ENCODE measurements at places on chromosomes 1 and 21. TPM values are rescaled to one million over a fixed set of nuclear protein-coding genes. Genes with fewer than 3 reads are reported as not detected.
A peak's percentile ranks its signal among the peaks of the same experiment; 100 is the strongest.

DNA sequence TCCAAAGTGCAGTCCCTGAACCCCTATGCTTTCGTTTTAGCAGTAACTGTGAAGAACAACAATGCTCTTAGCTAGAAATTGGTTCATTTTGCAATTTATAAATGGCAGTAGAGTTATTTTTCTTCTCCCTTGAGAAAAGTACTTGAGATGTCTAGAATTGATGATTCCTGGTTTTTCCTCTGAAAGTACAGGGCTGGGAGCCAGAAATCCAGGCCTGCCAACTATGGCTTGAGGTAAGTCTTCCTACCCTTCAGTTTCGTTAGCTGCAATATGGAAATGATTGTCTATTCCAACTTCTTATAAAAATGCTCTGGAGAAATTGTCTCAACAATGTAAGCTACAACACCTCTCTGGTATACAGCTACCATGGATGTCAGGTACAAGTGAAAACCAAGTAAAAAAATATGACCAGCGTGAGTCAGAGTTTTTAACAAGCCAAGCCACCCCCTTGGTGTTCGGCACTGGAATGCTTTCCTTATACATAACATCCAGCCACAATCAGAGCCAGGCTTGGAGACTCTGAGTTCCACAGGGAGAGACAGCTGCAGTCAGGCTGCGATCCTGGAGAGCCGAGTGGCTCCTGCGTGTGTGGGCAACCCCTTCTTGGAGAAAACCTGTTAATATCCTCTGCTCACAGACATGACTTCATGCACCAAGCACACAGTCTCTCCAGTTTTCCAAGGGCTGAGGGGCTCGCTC, 22.0 kb downstream of the TSPAN2 start:
- H3K4me3 ChIP-seq = no peak overlapping the region
- peaks cover 8% of the 10 kb centered on the region for H3K4me1 ChIP-seq
- DNase-seq = no peak
- H3K36me3 ChIP-seq = no peaks in the 10 kb centered on the region

DNA sequence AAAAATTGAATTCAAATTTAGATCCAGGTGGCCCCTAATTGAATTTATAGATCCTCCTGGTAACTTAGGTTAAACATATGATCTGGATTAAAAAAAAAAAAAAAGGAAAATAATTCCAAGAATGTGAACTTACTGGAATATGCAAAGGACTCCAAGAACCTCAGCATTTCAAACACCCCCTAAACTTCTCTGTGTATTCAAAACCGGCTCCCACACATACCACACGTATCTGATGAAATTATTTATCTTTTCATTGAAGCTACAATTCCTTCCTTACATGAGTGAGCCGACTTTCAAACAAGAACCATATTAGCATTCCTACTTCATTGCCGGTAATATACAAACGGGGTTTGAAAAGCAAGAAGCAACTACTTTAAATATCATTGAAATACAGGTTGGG, 61.4 kb upstream of the FMN2 start:
- H3K27me3 ChIP-seq = no peaks in the 10 kb centered on the region
- H3K4me1 ChIP-seq = no peaks in the 10 kb centered on the region
- no peak overlapping the region for H3K27ac ChIP-seq
- H3K36me3 ChIP-seq = no peaks in the 10 kb centered on the region
- H3K4me3 ChIP-seq = no peak overlapping the region

The LCE3E gene
- total RNA-seq = not detected

GRCh38 chr21:40699366-40699765, 147.6 kb downstream of the DSCAM start:
- H3K27ac ChIP-seq = no peak overlapping the region
- no peaks in the 10 kb centered on the region for H3K4me1 ChIP-seq
- no peak overlapping the region for H3K4me3 ChIP-seq
- no peaks in the 10 kb centered on the region for H3K36me3 ChIP-seq

The CYP4A22 gene
- total RNA-seq = not detected

The DNAI4 gene
- total RNA-seq = 10.2 TPM

DNA sequence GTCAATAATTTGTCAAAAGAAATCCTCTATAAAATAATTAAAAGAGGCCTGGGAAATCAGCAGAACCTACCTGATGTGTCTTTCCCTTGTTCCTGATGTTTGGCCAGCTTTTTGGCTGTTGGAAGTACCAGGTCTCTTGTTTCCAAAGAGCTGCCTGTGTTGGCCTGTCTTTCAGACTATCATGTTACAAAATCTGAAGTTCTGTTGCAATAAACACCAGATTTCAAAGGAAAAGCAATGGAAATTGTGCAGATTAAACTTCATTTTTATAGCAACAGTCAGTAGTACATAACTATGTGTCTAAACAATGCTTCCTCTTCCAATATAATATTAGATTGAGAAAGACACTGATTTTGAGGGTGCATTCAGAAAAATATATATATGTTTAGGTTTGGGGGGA, 647.2 kb upstream of the CXADR start:
- H3K4me3 ChIP-seq = no peak overlapping the region
- DNase-seq = no peak
- no peaks in the 10 kb centered on the region for H3K4me1 ChIP-seq
- no peaks in the 10 kb centered on the region for H3K36me3 ChIP-seq
- no peak overlapping the region for H3K27ac ChIP-seq

DNA sequence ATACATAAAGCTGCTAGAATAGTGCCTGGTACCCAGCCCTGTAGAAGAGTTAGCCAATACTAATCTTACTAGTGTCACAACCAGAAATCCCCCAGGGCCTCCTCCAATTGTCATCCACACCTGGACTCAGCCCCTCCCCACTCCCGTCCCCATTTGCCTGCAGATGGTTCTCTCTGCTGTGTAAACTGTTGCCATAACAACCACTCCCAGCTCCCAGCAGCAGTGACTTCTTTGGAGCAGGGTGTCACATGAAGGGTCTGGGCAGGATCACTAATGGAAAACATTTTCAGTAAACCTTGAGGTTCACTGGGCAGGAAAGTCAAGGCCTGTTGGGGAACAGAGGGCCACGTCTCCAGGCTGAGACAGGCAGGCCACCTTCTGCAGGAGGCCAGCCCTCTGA, 126.0 kb upstream of the IPO9 start:
- no peak for DNase-seq
- no peak overlapping the region for H3K4me3 ChIP-seq
- peaks cover 6% of the 10 kb centered on the region for H3K4me1 ChIP-seq
- H3K36me3 ChIP-seq = no peaks in the 10 kb centered on the region
- H3K27ac ChIP-seq = no peak overlapping the region
- no peaks in the 10 kb centered on the region for H3K27me3 ChIP-seq

GRCh38 chr1:238653693-238654321, 732.6 kb upstream of the CHRM3 start:
- no peak for DNase-seq
- H3K27ac ChIP-seq = no peak overlapping the region
- H3K36me3 ChIP-seq = no peaks in the 10 kb centered on the region
- no peaks in the 10 kb centered on the region for H3K27me3 ChIP-seq
- no peak overlapping the region for H3K4me3 ChIP-seq
- no peaks in the 10 kb centered on the region for H3K4me1 ChIP-seq

DNA sequence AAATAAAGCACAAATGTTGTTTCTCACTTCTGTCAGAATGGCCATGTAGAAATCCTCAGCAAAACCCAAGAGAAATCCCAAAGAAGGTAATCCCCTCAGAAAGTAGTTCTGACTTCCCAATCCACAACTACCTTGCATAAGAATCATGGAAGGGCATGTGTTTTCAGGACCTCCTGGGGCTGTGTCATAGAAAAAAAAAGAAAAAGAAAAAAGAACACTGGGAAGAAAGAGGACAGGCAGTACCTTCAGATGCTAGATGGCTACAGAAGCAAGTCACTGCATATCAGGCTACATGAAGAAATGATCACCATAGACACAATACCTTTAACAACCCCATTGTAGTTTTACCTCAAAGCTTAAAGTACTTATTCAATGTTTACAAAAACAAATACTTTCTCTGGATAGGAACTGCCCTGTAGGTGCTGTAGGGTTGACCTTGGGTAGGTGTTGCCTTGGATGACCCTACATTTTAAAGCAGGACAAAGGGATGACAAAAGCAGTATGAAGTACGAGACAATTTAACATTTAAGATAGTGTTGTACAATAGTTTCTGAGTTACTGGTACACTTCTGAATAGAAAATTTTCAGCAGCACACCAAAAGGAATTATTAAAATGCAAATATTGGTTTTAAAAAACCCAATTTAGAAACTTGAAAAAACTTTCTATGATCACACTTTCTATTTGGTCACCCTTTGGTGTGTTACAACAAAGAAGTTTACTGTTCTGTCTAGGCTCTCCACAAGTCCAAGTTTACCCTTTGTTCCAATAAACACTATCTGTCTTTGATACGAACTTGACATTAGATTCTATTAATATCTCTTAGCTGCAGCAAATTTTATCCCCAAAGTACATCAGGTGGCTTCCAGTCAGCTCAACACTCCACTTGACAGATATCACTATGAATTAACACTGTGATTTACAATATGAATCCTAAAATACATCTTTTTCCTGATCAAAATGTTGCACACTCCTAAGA, 5.0 kb downstream of the TRIT1 start:
- H3K4me3 ChIP-seq = no peak overlapping the region
- no peak overlapping the region for H3K27ac ChIP-seq
- DNase-seq = no peak
- peaks cover 26% of the 10 kb centered on the region for H3K4me1 ChIP-seq

DNA sequence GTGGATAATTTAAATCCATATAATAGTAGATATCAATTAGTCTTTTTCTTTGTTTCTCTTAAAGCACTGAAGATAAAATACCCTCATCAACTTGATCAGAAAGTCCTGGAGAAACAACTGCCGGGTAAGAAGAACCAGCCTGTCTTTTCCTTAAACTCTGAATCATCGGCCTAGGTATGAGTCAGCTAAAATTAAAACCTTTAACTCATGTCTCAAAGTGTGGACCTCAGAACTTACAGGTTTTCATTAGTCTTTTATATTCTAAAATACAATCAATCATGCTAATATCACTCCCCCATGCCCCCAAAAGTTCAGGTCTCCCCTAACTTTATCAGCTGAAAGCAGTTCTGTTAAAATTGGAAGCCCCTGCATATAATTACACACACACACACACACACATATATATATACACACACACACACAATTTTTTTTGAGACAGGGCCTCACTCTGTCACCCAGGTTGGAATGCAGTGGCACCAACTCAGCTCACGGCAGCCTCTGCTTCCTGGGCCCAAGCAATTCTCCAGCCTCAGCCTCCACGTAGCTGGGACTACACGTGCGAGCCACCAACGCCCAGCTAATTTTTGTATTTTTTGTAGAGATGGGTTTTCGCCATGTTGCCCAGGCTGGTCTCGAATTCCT, 61.3 kb downstream of the B3GALNT2 start:
- peaks cover 92% of the 10 kb centered on the region for H3K36me3 ChIP-seq
- no peak overlapping the region for H3K4me3 ChIP-seq
- DNase-seq = no peak
- no peaks in the 10 kb centered on the region for H3K4me1 ChIP-seq
- no peak overlapping the region for H3K27ac ChIP-seq

GRCh38 chr1:222299524-222299923, 248.4 kb downstream of the HHIPL2 start:
- no peak overlapping the region for H3K27ac ChIP-seq
- H3K4me3 ChIP-seq = no peak overlapping the region
- no peak for DNase-seq
- H3K27me3 ChIP-seq = no peaks in the 10 kb centered on the region
- H3K4me1 ChIP-seq = no peaks in the 10 kb centered on the region
- H3K36me3 ChIP-seq = no peaks in the 10 kb centered on the region

The ALX3 gene
- not detected for total RNA-seq

- no peak overlapping the region for H3K27ac ChIP-seq
- H3K4me1 ChIP-seq = peaks cover 26% of the 10 kb centered on the region
- H3K36me3 ChIP-seq = peaks cover 76% of the 10 kb centered on the region
- no peak for DNase-seq
Measured at GRCh38 chr1:109917051-109917767, 6.6 kb downstream of the CSF1 start.

DNA sequence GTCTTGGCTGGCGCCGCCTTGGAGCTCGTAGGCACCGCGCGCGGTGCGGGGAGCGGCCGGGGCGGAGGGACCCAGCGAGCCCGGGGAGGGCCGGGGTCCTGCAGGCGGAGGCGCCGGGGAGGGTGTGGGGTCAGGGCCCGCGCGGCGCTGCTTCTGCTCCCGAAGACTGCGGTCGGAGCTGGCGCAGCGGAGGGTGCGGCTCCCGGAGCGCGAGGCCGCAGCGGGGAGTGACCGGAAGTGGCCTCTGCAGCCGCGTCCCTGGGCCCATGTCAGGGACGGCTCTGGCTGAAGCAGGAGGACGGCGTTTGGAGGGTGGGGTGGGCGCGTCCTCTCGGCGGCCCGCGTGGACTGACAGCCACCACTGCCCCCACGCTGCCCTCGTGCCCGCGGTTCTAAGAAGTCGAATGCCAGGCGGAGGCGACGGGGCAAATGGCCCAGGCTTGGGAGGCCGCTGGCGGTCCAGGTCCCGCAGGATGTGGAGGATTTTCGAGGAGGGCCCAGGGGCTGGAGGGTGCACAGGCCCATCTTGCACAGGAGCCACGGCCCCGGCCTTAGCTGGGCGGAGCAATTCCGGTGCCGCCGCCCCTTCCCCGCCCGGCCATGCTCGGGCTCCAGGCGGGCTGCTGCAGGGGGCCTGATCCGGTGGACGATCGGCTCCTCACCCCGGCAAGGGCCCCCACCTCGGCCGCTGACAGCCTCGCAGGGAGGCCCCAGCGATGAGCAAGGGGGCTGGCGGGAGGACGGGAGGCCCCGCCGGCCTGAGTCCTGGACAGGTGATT, 7.7 kb upstream of the ZNF669 start:
- no peaks in the 10 kb centered on the region for H3K36me3 ChIP-seq
- H3K4me1 ChIP-seq = peaks cover 6% of the 10 kb centered on the region
- peak; percentile 88 for DNase-seq
- no peaks in the 10 kb centered on the region for H3K27me3 ChIP-seq
- H3K27ac ChIP-seq = peak overlapping the region; percentile 80
- H3K4me3 ChIP-seq = peak overlapping the region; percentile 65

GRCh38 chr21:41707960-41708330, 58.9 kb downstream of the RIPK4 start:
- peaks cover 16% of the 10 kb centered on the region for H3K27me3 ChIP-seq
- no peak overlapping the region for H3K27ac ChIP-seq
- no peak overlapping the region for H3K4me3 ChIP-seq
- DNase-seq = peak; percentile 5

The ACOT11 gene
- total RNA-seq = 5.0 TPM

The LAMB3 gene
- 83.3 TPM for total RNA-seq

- DNase-seq = no peak
- no peaks in the 10 kb centered on the region for H3K27me3 ChIP-seq
- H3K36me3 ChIP-seq = no peaks in the 10 kb centered on the region
- H3K27ac ChIP-seq = no peak overlapping the region
Measured at GRCh38 chr1:226942392-226942791, 2.3 kb downstream of the COQ8A start.

DNA sequence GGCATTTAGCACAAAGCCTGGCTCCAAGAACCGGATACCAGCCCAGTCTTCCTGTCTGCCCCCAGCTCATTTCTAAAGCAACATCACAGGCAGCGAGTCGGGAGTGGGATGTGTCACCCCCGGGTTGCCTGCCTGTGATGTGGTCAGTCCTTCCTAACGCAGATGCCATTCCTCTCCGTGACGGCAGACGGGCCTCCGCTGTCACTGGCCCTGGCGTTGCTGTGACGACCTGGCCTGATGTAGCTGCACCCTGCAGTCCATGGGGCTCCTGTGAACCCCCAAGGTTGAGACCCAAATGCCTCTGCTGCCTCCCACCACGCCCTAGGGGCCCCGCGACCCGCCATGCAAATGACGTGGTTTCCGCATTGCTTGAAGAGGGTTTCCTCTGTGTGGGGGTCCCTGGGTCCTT, 12.3 kb downstream of the TNFRSF1B start:
- H3K27me3 ChIP-seq = no peaks in the 10 kb centered on the region
- no peak for DNase-seq
- no peaks in the 10 kb centered on the region for H3K36me3 ChIP-seq
- H3K4me3 ChIP-seq = no peak overlapping the region
- peaks cover 90% of the 10 kb centered on the region for H3K4me1 ChIP-seq

GRCh38 chr1:229034342-229034741, 236.6 kb upstream of the RAB4A start:
- H3K36me3 ChIP-seq = no peaks in the 10 kb centered on the region
- DNase-seq = no peak
- H3K27me3 ChIP-seq = no peaks in the 10 kb centered on the region
- H3K27ac ChIP-seq = no peak overlapping the region

The SLC25A44 gene
- total RNA-seq = 24.9 TPM
